Amniotic epithelial cell (primary cell): ENCODE measurements at places on chromosomes 3 and 15.

DNA sequence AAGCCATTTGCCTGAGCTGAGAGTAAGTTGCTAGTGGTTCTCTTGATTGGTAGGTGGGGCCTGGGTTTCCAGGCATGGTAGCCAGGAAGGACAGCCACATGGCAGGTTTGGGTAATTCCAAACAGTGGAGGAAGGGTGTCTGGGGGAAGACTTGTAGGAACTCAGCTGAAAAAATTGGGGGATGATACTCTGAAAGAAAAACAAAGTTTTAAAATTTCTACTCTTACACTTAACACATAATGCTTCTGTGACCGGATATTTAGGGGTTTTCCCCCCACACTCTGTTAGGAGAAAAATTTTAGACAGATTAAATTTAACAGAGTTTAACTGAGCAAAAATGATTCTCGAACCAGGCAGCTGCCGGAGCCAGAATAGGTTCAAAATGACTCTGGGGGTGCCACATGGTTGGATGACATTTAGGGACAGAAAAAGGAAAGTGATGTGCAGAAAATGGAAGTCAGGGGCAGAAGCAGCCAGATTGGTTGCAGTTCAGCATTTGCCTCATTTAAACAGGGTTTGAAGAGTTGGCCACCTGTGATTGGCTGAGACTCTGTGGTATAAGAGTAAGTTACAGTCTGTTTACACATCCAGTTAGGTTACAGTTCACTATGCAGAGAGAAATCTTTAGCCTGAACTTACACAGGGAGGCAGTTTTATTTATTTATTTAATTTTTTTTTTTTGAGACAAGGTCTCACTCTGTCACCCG lies 8.1 kb downstream of the B2M start:
- DNase-seq: peak; percentile 50

- no peak for DNase-seq
Measured at GRCh38 chr3:99418209-99418635, 220.2 kb upstream of the COL8A1 start.

- DNase-seq: no peak
Measured at GRCh38 chr15:65577129-65577996, 33.6 kb downstream of the INTS14 start.

- DNase-seq: no peak
Measured at GRCh38 chr15:65368302-65369211, 9.2 kb downstream of the IGDCC3 start.

DNA sequence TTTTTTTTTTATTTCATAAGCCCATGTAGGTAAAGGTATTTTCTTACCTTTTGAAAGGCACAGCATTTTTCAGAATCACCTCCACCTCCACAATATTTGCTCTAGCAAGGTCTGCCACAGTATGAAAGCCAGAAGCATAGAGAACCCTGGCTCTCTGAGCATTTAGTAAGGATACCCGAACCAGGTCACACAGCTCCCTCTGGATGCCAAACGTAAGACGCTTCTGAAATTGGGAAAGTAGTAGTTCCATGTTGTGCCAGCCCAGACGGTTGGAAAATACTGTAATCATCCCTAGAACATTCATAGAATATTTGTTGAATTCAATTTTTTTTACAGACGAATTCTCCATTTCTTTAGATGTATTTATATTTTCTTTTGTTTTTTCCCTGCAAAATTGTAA lies 52.4 kb downstream of the POLQ start:
- peak; percentile 29 for DNase-seq

DNA sequence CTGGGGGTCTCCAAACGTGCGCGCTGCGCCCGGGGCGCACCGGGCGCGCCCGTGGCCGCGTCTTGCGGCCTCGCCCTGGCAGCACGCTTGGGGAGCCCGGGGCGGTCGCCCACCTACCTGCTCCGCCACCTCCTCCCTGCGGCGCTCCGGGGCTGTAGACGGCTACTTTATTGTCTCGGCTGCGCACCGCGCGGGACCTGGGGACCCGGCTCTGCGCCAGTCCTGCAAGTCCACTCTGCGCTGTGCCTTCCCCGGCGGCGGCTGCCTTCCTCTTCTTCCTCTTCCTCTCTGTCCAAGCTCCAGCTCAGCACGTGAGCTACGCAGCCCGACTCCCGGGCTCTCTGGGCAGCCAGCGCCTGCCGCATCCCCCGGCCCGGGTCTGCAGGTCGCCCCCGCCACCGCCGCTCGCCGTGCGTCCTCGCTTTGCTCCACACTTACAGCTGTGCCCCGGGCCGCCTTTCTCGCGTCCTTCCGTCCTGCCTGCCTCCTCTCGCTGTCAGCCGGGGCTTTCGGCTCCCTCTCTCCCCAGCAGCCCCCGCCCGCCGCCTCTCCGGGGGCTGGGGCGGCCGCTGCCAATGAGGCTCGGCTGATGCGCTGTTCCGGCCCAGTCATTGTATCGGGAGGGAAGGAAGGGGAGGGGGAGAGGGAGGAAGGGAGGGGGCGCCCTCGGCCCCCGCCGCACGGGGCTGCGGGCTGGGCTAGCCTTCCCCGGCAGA lies 156.4 kb upstream of the FRMD4B start:
- DNase-seq: no peak

DNA sequence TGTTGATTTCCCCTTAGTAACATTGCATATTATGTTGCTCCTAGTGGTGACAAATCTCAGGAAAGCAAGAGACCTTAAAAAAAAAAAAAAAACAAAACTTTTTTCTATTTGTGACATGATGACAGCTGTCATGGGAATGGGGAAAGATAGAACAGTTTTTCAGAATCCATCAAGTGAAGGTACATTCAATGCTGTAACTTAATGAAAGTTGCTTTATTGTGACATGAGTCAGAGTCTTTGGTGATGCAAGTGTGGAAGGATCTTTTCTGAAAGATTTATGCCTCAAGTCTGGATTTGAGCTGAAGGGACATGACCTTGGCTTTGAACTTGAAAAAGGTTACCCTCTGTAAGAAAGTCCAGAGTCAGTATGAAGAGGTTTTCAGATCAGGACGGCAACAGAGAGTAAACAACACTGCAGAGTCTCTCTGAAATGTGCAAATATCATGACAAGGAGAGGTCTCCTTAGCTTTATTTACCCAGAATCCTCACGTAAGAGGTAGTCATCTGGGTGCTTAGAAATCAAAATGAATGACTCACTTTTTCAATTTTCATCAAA lies 424.7 kb downstream of the CNTN4 start:
- DNase-seq: no peak
